AG04450 (cell line): ENCODE measurements at places on chromosomes 1 and 21. TPM values are rescaled to one million over a fixed set of nuclear protein-coding genes. Genes with fewer than 3 reads are reported as not detected.

ZNF593OS gene
- polyA plus RNA-seq, result not detected in 2 replicates

DNAI4 gene
- 2.1 and 2.2 TPM in 2 replicates for polyA plus RNA-seq

PRDX6 gene
- polyA plus RNA-seq, result 545 and 556 TPM in 2 replicates

LCE3E gene
- polyA plus RNA-seq, result not detected in 2 replicates

APH1A gene
- 117 and 121 TPM in 2 replicates for polyA plus RNA-seq

RO60 gene
- polyA plus RNA-seq, result 28.1 and 39.4 TPM in 2 replicates

ANKRD45 gene
- polyA plus RNA-seq, result 0.17 and 0.29 TPM in 2 replicates

MPL gene
- not detected in 2 replicates for polyA plus RNA-seq

SPATA45 gene
- polyA plus RNA-seq, result not detected in 2 replicates

ACTL8 gene
- 0.05 TPM in 1 of 2 replicates, not detected in the other for polyA plus RNA-seq

VANGL2 gene
- polyA plus RNA-seq, result 3.4 TPM in 2 replicates

ACOT11 gene
- polyA plus RNA-seq, result 0.68 and 1.2 TPM in 2 replicates

RAB42 gene
- polyA plus RNA-seq, result 3.4 and 3.7 TPM in 2 replicates

RGS1 gene
- polyA plus RNA-seq, result not detected in 2 replicates

IGSF3 gene
- 0.05 and 0.06 TPM in 2 replicates for polyA plus RNA-seq

VWA5B1 gene
- polyA plus RNA-seq, result not detected in 2 replicates

GRIK1 gene
- polyA plus RNA-seq, result not detected in 2 replicates

RNF186 gene
- not detected in 2 replicates for polyA plus RNA-seq

PGLYRP4 gene
- polyA plus RNA-seq, result not detected in 2 replicates

GBP4 gene
- not detected in 2 replicates for polyA plus RNA-seq

TCHHL1 gene
- polyA plus RNA-seq, result not detected in 2 replicates

PLK3 gene
- 14.2 and 20.1 TPM in 2 replicates for polyA plus RNA-seq

TRIM46 gene
- 2.9 and 3.8 TPM in 2 replicates for polyA plus RNA-seq

FAM43B gene
- 0.02 TPM in 1 of 2 replicates, not detected in the other for polyA plus RNA-seq

CLCNKB gene
- polyA plus RNA-seq, result 0.17 and 0.21 TPM in 2 replicates

PLA2G5 gene
- polyA plus RNA-seq, result not detected in 2 replicates

MARK1 gene
- polyA plus RNA-seq, result not detected in 2 replicates

LAX1 gene
- polyA plus RNA-seq, result not detected in 2 replicates

RPS6KA1 gene
- polyA plus RNA-seq, result 2.8 and 3.4 TPM in 2 replicates

PTPRC gene
- 0.05 TPM in 1 of 2 replicates, not detected in the other for polyA plus RNA-seq

ITLN1 gene
- polyA plus RNA-seq, result not detected in 2 replicates

HFM1 gene
- 0.04 TPM in 1 of 2 replicates, not detected in the other for polyA plus RNA-seq

ATP6V1G3 gene
- not detected in 2 replicates for polyA plus RNA-seq

CRTC2 gene
- 12.7 and 13.8 TPM in 2 replicates for polyA plus RNA-seq

OR2T27 gene
- polyA plus RNA-seq, result not detected in 2 replicates

C1QB gene
- polyA plus RNA-seq, result not detected in 2 replicates

MAP10 gene
- 1.6 and 2.4 TPM in 2 replicates for polyA plus RNA-seq

STYXL2 gene
- not detected in 2 replicates for polyA plus RNA-seq

AMPD1 gene
- polyA plus RNA-seq, result not detected in 2 replicates

TSEN15 gene
- 54.3 and 69.9 TPM in 2 replicates for polyA plus RNA-seq

METTL18 gene
- polyA plus RNA-seq, result 4.4 and 7.1 TPM in 2 replicates

ZMYND12 gene
- polyA plus RNA-seq, result 0.36 and 0.42 TPM in 2 replicates

GRIK3 gene
- polyA plus RNA-seq, result not detected in 2 replicates

MTHFR gene
- polyA plus RNA-seq, result 7.7 and 8.8 TPM in 2 replicates

KCNA10 gene
- not detected in 2 replicates for polyA plus RNA-seq

ZNF648 gene
- polyA plus RNA-seq, result not detected in 2 replicates

NOS1AP gene
- 0.04 and 0.12 TPM in 2 replicates for polyA plus RNA-seq

FCER1G gene
- polyA plus RNA-seq, result 0.37 and 0.66 TPM in 2 replicates

DDX20 gene
- polyA plus RNA-seq, result 8.2 and 12.3 TPM in 2 replicates

YY1AP1 gene
- polyA plus RNA-seq, result 58.1 and 70.0 TPM in 2 replicates

S100A10 gene
- 188 and 200 TPM in 2 replicates for polyA plus RNA-seq

TNNT2 gene
- 1.6 and 2.3 TPM in 2 replicates for polyA plus RNA-seq

CLEC20A gene
- not detected in 2 replicates for polyA plus RNA-seq
